ENCODE measurements at places on chromosomes 16 and 17.
A peak's percentile ranks its signal among the peaks of the same experiment; 100 is the strongest.

GRCh38 chr17:43327421-43327820 is 71.4 kb upstream of the ARL4D start:
- no peak for DNase-seq

DNA sequence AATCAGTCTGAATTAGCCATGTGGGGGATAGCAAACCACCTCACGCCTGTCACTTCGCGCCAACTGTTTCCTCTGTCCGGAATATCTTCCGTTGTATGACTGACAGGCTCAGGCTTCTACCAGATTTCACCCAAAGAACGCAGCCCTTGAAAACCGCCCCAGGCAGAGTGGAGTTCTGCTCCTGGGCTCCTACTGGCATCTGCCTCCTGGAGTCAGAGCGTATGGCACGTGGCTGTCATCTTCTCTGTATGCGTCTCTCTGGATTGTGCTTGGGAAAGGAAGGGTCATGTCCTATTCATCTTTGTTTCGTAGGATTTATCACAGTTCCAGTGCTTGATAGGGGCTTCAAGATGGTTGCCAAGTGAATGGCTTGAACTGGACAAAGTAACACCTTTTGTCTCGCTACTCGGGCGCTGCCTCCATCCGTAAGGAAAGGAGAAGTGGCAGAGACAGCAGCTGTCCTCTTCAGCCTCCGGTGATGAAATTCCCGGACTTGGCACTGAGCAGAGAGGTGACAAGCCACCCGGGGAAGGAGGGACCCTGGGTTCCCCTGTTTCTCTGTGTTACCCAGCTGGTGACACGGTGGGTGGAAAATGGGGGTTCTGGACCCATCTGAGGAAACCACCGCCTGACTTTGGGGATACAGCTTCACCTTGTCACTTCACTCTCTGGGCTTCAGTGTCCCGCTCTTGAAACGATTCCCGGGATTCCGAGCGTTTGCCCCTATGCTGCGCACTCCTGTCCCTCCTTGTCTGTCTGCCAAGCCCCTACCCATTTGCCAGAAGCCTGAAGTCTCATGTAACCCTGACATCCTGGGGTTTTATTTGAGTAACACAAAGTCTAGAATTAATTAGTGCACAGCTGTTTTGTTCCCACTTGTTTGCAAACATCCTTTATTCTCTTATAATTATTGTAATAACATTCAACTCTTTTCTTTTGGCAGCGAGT is 13.9 kb downstream of the KIAA0513 start:
- DNase-seq: no peak

DNA sequence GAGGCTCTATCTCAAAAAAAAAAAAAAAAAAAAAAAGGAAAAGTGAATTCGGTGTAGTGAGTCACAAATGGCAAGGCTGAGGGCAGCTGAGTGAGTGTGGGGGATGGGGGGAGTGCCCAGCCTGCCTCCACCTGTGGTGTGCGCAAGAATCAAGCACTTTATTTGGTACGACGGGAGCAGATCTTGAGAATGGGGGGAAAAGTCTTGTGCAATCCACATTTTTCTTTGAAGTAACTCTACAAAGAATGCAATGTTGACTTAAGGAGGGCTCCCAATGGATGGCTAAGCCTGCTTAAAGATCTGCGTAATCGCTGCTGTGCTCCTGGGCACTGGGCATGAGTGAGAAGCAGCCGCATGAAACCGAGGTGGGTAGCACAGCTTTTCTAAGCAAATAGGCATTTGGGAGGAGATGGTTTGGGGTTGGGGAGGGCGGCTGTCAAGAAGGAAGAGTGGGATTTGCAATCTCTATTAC is 28.2 kb downstream of the ATP2C2 start:
- DNase-seq: no peak

DNA sequence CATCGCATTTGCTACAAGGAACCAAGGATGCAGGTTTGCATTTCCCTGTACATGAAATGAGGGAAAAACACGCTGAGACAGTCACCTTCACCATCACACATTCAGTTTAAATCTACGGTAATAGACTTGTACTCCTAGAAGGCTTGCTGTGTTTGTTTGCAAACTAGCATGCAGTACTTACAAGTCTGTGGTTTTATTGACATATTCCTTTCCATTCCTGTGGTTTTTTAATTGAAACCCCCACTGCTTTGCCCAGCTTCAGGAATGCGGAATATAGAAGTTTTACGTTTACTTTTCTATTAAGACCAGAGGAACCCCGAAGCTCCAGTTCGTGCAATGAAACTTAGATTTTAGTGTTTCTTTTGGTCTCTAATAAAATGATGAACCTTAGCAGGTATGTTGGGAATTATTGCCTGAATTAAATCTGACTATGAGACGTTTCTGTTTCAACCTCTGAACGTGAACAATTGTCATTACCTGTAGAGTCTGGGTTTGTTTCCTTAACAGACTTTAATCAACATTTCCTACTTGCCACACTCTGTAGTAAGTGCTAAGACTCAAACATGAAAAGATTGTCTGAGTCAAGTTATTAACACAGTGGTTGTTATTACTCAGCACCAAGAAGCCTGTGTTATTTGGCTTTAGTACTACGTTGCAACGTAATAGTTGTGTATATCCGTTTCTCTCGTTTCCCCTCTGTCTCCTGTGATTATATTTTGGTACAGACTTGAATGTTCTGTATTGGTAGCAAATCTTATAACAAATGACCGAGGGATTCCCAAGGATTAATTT is 793.3 kb upstream of the GOT2 start:
- DNase-seq: no peak

DNA sequence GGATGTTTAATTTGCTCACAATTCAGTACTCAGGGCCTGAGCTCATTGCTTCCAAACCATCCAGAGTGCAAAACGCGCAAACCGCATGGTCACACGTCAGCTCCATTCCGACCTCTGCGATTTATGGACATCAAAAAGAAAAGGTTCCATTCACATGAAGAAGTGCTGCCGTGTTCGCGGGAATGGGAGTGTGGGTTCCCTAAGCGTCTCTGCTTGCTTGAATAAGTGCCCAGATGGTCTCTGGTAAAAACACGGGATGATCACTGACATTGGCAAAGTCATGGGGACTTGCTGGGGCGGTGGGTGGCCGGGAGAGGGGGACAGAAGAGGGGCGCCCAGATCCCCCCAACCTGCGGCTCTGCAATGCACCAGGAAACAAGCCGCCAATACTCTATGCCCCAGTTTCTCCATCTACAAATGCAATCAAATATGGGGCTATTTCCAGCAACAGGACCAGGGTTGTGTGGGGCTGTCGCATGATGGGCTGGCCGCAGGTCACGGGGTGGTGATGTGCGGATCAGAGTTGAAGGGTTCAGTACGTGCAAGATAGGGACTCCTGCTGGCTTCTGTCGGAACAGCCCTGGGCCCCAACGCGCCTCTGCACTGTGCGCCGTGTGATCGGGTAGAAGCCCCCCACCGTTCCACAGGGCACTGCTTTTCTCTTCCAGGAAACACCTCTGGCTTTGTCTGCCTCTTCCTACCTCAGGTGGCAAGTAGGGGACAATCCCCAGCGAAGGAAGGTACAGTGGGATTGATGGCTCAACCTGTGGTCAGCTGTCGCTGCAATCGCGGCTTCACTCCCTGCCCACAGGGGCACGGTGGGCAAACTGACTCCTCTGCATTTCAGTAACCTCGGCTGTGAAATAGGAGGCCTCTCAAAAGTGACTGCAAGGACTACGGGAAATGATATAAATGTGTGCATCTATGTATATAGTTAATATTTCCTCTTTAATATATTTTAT is 11.2 kb downstream of the FOXF1 start:
- DNase-seq: no peak

DNA sequence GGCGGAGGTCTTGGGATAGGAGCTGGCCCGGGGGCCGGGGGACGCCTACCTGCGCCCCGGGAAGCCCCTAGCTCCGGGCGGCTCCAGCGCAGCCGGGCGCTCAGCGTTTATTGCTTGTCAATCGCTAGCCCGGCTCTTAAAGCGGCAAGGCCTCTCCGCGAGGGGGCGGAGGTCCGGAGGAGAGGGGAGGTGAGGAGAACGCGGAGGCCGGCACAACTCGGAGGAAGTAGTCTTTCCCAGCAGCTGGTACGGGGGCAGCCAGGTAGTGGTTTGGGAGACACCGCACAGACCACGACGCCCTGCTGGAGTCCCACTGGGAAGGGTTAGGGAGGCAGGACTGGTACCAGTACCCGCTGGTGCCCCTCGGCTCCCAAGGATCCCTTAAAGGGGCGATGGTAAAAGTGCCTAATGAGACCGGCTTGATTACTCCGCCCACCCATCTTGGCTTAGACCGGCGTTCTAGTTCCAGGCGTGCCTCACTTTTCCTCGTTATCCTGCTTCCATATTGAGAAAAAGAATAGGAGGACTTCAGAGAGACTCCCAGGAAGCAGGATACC is at the start of gene MPP2:
MPP2 (minus strand) TSS at position 112 of the 557 bp plus-strand sequence. CDS start 3,076 bp downstream, outside the sequence.
- DNase-seq: peak; percentile 83

DNA sequence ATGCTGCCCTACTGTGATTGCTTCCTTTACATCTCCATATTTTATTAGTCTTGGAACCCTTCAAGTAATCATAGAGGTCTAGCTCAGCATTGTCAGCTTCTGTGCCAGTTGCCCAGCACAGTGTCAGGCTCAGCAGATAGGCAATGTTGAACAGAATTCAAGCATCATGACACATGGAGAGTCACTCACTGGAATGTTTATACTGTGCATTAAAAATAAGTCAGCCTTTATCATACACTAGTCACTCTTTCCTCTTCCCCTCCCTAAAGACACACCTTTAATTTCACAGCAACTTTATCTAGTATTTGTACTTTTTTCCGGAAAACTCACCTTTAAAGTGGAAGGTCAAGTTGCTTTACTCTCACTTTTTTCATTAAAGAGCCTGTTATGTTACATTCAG is 253.8 kb upstream of the CDH11 start:
- DNase-seq: no peak

DNA sequence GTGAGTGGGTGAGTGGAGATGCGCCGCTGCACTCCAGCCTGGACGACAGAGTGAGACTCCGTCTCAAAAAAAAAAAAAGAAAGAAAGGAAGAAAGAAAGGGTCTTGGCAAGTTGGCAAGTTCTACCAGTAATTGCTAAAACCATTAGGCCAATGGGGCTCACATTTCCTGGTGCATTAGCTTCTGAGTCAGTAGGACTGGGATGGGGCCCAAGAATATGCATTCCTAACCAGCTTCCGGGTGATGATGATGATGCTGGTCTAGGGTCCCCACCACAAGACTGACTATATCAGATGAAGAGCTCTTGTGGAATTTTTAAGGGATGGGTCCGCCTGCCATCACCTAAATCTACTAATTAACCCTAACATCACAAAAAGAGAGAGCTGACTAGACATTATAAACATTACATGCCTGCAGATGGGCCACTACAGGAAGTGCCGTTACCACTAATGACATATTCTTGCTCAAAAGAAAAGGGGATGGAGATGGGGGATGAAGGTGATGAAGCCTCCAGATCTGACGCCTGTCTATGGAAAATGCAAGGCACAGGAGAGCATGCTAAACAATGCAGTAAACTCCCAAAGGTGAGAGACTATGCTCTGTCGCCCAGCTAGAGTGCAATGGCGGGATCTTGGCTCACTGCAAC is 13.1 kb downstream of the MYH11 start:
- DNase-seq: no peak

GRCh38 chr16:30131869-30132475 is 9.0 kb upstream of the MAPK3 start:
- no peak for DNase-seq

DNA sequence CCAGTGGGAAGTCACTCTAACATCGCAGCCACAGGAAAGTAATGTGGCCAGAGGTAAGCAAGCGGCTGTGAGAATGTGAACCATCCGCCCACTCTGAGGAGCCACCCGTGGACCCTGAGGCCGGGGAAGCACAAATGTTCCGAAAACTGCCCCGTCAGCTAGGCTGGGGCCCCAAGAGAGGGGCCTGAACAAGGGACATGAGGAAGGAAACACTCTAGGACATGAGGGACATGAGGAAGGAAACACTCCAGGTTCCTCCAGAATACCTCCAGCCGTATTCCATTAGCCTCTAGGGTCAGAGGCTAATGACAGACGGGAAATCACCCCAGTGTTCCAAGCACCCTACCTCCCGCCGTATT is 317 bp downstream of the TEFM start:
- no peak for DNase-seq

GRCh38 chr16:11964761-11965551 is at the start of gene TNFRSF17:
TNFRSF17 (plus strand) TSS chr16:11965210; CDS start chr16:11965325, 115 bp downstream.
- no peak for DNase-seq

- no peak for DNase-seq
Measured at GRCh38 chr16:72286936-72287620, 115.1 kb upstream of the PMFBP1 start.

DNA sequence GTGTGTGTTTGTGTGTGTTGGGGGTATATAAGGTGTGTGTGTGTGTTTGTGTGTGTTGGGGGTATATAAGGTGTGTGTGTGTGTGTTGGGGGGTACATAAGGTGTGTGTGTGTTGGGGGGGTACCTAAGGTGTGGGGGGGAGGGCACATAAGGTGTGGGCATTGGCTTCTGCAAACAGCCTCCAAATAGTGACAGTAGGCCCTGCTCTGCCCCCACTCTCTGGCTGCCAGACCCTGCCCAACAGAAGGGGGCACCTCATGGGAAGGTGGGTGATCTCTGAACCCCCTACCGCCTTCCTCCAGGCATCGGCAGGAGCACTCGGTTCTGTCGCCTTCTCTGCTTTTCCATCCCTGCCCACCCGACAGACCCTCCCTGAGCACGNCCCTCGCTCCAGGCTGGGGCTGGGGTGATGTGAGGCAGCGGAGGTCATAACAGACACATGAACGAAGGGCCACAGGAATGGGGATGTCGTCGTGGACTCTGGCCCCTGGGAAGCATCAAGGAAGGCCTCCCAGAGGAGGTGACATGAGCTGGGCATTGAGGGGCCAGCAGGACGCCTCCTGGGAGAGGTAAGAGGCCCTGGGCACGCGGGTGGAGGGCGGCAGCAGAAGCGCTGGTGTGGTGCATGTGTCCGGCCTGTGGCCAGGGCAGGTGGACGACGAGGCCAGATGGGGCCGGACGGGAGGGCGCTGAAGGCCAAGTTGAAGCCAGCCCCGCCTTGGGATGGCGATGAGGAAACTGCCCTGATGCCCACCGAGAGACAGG is 136.6 kb upstream of the RPH3AL start:
- peak; percentile 57 for DNase-seq

DNA sequence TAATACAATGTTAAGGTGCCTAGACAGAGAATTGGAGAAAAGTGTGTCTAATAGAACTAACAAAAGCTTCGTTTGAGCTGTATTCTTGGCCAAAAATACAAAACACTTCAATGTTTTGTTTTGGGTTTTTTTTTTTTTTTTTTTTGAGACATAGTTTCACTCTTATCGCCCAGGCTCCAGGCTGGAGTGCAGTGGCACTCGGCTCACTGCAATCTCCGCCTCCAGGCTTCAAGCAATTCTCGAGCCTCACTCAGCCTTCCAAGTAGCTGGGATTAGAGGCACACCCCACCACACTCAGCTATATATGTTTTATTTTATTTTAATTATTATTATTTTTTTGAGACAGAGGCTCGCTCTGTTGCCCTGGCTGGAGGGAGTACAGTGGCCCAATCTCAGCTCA is 38.3 kb upstream of the CARMIL2 start:
- DNase-seq: peak; percentile 55

Data from ovary (tissue), 10 donors.